ENCODE measurements at places on chromosomes 13 and 19.
A peak's percentile ranks its signal among the peaks of the same experiment; 100 is the strongest.

GRCh38 chr19:19345232-19345631 is 24.6 kb downstream of the MAU2 start:
- DNase-seq = no peak

GRCh38 chr19:16398530-16399249 is 73.1 kb downstream of the EPS15L1 start:
- peak; percentile 18 for DNase-seq

DNA sequence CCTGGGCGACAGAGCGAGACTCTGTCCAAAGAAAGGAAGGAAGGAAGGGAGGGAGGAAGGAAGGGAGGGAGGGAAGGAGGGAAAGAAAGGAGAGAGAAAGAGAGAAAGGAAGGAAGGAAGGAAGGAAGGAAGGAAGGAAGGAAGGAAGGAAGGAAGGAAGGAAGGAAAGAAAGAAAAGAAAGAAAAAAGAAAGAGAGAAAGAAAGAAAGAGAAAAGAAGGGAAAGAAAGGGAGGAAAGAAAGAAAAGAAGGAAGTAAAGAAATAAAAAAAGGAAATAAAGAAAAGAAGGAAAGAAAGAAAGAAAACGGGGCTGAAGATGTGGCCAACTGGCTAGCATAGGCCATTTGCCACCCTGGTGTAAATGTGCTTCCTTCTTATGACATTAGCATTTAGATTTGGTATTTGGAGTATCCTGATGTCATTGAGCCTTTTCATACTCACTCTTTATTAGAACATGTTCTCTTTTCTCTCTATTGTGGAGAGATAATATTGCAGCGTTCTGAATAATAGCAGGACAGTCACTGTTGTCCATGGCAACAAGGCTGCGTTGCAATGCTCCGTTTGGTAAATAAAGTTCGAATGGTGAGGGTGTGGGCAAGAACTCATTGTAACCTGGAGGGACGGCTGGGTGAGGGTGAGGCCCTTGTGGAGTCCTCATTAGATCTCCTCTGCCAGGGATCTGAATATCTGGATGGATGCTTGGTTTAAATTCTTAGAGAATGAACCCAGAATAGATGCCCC is 173.9 kb upstream of the UBL3 start:
- DNase-seq = no peak

DNA sequence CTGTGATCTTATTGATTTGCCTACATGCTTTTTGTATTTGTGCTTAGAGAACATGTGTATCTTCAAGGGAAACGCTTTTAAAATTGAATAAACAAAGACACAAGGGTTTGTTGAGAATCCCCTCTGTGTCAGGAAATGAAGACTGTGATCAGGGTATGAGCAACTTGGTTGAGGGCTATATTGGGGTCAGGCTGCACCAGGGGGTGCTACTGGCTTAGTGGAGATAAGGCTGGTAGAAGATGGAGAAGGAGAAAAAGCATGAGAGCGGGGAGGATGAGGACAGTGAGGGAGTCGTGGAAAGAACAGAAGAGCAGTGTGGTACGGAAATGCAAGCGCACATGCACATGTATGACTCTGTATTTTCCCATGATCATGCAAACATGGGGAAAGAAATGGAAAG is 201.6 kb downstream of the MTUS2 start:
- no peak for DNase-seq

GRCh38 chr13:36804588-36804987 is 14.4 kb upstream of the RFXAP start:
- DNase-seq = peak; percentile 3

Measured in MCF 10A (cell line).